KG1 (cell line): ENCODE measurements at places on chromosomes 6 and 20.

- DNase-seq: no peak
Measured at GRCh38 chr20:16520154-16520553, 53.1 kb downstream of the KIF16B start.

DNA sequence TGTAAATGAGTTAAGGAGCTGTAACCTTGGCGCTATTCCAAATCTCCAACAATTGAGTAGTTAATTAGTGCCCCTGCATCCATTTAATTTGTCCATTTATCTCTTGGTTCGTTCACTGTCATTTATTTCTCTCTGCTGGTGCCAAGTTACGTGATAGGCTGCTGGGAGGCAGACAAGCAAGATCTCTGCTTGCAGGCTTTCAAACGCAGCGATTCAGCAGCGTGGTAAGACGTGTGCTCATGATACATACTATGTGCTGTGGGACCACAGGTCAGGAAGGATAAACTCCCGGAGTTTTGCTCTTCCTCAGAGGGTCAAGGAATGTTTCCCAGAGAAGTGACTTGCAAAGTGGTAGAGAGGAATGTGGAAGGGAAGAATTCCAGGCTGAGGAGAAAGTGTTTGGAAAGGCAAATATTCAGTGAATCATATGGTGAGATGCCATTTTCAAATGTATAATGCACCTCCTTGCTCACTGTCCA lies 46.4 kb downstream of the UTRN start:
- DNase-seq: no peak

DNA sequence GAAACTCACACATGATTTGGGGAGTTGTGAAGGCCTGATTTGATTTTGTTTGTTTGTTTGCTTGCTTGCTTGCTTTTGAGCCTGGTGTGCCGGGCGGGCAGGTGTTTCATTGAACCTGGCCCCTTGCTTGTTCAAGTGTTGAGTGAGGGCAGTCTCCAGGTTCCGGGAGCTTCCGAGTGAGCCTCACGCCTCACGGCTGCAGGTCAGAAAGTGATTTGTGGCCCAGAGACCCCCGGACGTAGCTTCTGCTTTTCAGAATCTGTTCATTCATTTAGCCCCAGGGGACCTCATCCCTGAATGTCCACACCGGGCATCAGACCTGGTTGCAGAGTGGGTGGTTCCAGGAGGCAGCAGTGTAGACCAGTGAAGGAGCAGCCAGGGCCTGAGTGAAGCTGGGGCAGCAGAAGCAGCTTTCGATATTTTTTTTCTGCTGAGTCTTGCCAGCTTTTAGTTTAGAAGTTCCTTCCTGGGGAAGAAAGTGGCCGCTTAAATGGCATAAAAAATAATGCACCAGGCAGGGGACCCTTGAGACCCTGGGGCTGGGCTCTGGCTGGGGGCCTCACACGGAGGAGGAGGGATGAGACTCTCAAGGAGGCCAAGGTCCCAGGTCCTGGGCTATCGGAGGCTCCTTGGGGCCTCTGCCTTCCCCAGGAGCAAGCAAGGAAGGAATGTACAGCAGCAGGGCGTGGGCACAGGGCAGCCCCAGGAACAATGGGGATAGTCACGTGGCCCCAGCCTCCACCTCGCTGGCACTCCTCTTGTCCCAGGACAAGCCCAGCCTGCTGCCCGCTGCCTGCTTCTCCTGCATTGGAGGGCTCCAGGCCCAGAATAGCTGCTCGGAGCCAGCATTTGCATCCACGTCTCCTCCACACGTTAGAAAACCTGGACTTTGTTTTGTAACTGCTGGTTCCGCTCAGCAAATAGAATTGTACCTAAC lies 89.2 kb upstream of the BHLHE23 start:
- no peak for DNase-seq

- no peak for DNase-seq
Measured at GRCh38 chr20:49420292-49420691, 62.2 kb downstream of the KCNB1 start.

DNA sequence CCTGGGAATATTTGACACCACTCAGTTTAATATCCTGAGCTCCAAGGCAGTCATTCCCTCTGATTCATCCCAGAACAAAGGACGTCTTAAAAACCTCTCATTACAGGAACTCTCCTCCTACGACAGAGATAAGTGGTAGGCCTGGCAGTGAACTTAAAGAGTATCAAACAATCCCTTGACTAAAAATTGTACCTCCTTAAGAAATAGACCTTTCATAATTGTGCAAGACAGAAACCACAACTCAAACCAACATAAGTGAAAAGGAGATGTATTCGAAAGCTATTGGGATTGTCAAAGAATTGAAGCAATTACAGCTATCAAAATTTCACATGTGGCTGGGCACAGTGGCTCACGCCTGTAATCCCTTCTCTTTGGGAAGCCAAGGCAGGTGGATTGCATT lies 19.1 kb upstream of the BNIP5 start:
- no peak for DNase-seq

DNA sequence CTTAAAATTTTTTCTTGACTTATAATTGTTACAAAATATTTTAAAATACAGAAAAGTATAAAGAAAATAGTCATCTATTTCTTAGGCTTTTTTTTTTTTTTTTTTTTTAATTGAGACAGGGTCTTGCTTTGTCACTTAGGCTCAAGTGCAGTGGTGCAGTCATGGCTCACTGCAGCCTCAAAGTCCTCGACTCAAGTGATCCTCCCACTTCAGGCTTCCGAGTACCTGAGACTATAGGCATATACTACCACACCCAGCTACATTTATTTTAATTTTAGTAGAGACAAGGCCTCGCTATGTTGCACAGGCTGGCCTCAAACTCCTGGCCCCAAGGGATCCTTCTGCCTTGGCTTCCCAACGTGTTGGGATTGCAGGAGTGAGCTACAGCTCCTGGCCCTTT lies 5.3 kb upstream of the ACAT2 start:
- no peak for DNase-seq

- DNase-seq: no peak
Measured at GRCh38 chr6:15065261-15065989, 180.4 kb upstream of the JARID2 start.
